ENCODE measurements at places on chromosomes 3 and 15.

DNA sequence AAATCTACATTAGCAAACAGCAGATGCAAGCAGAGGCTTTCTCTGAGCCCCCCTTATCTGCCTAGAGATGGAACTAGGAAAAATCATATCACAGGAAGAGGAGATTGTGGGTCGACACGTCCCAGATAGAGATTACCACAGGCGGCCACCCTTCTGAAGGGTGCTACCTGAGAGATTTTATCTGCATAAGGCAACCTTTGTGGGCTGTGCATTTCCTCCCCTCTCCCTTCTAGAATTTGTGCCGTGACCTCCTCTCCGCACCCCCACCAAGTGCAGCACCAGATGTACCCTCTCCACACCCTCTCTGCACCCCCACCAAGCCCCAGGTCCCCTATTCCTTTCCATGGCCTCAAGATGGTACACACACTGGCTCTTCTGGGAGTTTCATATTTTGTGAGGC is 27.4 kb downstream of the METTL6 start:
- no peak for DNase-seq

DNA sequence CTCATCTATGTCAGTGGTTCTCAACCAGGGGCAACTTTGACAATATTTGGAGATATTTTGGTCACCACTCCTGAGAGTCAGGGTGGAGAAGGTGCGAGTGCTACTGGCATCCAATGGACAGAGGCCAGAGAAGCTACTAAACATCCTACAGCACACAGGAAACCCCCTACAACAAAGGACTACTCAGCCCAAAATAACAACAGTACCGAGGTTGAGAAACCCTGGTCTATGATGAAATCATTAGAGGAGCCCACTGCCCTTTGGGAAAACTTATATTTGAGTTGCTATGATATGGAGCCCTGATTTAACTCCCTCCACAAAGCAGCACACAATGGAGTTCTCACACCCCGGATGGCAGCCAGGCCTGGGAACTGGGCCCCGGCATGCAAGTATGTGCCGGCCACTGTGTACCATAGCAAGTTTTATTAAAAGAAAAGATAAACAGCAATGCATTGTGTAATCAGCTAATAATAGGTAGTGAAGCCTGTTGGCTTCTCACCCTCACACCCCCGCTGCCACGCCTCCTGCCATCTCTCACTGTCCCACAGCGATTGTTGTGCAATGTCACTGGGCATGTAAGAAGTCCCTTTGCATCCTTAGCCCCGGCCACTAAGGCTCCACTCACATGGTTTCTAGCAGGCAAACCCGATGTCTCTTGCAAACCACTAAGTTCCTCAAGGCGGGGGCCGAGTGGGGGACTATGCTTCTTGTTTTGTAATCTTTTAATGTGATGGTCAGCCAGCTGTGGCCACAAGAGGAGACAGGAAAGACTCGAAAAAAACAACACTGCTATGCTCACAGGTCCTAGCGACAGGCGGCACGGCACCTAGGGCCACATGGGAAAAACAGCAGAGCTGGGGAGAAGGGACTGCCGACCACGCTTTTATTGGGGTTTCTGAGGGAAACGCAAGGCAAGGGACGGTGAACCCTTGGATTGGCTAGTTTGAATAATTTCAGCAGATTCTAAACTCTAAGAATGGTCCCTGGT is 110.0 kb downstream of the AQP9 start:
- DNase-seq = no peak

- no peak for DNase-seq
Measured at GRCh38 chr15:25234831-25235230, 204.0 kb downstream of the UBE3A start.

DNA sequence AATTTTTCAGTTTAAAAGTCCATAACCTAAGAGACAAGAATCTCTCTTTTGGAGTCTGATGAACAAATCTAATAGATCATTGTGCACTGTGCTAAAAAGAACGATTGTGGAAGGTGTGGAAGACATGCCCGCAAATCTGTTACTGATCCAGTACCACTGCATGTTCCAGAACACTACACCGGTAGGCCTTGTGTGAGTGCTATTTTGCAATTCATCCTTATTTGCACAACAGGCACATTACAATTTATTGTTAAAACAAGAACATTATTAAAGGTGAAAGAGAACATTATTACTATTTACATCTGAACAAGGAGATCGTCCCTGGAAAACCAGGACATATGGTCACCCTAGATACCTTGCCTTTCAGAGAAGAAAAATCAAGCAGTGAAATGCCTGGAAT is 205.7 kb upstream of the NECTIN3 start:
- no peak for DNase-seq

GRCh38 chr15:43954181-43954621 is 127.4 kb downstream of the WDR76 start:
- no peak for DNase-seq

- DNase-seq = no peak
Measured at GRCh38 chr3:196360586-196360985, 22.4 kb upstream of the TM4SF19 start.

Measured in NCI-H2107 (cell line).